ENCODE measurements at places on chromosomes 1 and 21. TPM values are rescaled to one million over a fixed set of nuclear protein-coding genes. Genes with fewer than 3 reads are reported as not detected.

GRCh38 chr1:156833603-156834002, 17.0 kb upstream of the SH2D2A start:
- H3K4me1 ChIP-seq = no peaks in the 10 kb centered on the region
- no peaks in the 10 kb centered on the region for H3K36me3 ChIP-seq
- peaks cover 65% of the 10 kb centered on the region for H3K27me3 ChIP-seq
- H3K4me3 ChIP-seq = no peak overlapping the region

GRCh38 chr1:60598041-60598910, 484.1 kb upstream of the NFIA start:
- H3K4me3 ChIP-seq = no peak overlapping the region
- H3K36me3 ChIP-seq = no peaks in the 10 kb centered on the region
- no peaks in the 10 kb centered on the region for H3K27me3 ChIP-seq
- no peak overlapping the region for H3K27ac ChIP-seq
- DNase-seq = no peak

- no peak for DNase-seq
- H3K4me1 ChIP-seq = peaks cover 54% of the 10 kb centered on the region
- no peaks in the 10 kb centered on the region for H3K27me3 ChIP-seq
- peak overlapping the region; percentile 96 for H3K27ac ChIP-seq
- H3K4me3 ChIP-seq = peak overlapping the region; percentile 87
Measured at GRCh38 chr1:19596065-19596713, 47.9 kb upstream of the NBL1 start.

NENF gene
- total RNA-seq = 108 TPM

DNA sequence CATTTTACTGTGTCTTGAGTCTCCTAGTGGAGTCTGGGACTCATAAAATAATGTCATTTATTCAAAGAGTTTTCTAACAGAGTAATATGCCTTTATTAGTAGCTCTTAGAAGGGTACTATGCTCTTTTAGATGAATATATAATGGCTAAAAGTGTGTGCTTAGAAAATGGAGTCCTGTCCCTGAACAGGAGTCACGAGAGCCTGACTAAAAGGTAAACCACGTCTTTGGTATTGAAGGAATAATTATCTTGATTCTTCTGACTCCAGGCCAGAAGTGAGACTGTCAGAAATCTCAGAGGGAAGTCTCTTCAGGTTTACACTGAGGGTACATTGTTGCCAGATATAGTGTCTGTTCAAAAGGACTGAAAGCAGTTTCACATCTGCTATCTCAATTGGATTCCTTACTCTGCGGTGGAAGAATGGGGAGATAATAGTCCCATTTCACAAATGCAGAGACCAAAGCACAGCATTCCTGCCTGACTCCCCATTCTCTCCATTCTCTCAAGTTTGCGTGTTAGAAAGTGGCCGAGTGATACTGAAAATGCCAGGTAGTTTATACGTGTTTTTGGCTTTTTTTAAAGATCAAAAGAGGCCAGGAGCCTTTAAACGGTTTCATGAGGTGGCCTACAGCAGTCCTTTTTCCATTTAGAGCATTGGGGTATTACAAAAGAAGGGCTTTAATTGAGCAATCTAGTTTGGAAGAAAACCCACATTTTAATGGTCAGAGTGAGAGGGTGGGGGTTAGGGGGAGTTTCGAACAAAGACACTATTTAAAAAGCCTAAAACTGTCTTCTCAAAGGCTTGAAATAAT, 176.6 kb downstream of the VPS13D start:
- H3K27me3 ChIP-seq = no peaks in the 10 kb centered on the region
- H3K36me3 ChIP-seq = peaks cover 52% of the 10 kb centered on the region
- peak overlapping the region; percentile 78 for H3K27ac ChIP-seq
- H3K4me3 ChIP-seq = no peak overlapping the region
- DNase-seq = no peak

DNA sequence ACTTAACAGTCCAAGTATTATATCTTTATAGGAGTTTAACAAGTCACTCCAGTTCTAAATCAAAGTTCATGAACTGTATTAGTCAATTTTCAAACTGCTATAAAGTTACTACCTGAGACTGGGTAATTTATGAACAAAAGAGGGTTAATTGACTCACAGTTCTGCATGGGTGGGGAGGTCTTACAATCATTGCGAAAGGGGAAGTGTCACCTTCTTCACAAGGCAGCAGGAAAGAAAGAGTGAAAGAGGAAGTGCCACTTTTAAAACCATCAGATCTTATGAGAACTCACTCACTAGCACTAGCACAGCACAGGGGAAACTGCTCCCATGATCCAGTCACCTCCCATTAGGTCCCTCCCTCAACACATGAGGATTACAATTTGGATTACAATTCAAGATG, 70.0 kb downstream of the CLCA4 start:
- no peaks in the 10 kb centered on the region for H3K27me3 ChIP-seq
- H3K27ac ChIP-seq = no peak overlapping the region
- H3K4me1 ChIP-seq = no peaks in the 10 kb centered on the region

- H3K36me3 ChIP-seq = no peaks in the 10 kb centered on the region
- H3K4me3 ChIP-seq = no peak overlapping the region
- no peak for DNase-seq
Measured at GRCh38 chr1:198764748-198765147, 125.9 kb downstream of the PTPRC start.

ERICH3 gene
- not detected for total RNA-seq

FMO1 gene
- 0.49 TPM for total RNA-seq

GRCh38 chr1:235047331-235047871, 81.2 kb downstream of the TOMM20 start:
- no peaks in the 10 kb centered on the region for H3K36me3 ChIP-seq
- H3K4me1 ChIP-seq = peaks cover 58% of the 10 kb centered on the region
- H3K27ac ChIP-seq = peak overlapping the region; percentile 91
- peak overlapping the region; percentile 34 for H3K4me3 ChIP-seq

HSD3B1 gene
- total RNA-seq = not detected

DNA sequence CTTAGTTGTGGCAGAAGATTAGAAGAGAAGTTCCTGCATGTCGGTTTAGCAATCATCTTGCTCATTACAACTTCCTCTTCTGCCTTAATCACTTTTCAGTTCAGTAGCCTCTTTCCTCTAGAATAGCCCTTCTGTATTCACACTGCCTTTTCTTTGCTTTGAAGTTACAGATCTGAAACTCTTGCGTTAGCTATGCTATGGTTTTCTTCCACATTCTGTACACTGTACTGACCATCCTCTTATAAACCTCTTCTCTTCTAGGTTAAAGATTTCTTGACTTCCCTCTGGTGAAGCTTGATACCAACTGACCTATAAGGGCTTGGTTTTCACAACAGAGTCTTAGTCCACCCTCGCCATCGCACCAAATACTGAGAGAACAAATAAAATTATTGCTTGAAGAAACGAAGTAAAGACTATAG, 35.0 kb downstream of the C21orf91 start:
- no peak for DNase-seq
- H3K36me3 ChIP-seq = peaks cover 31% of the 10 kb centered on the region
- H3K27ac ChIP-seq = no peak overlapping the region
- no peaks in the 10 kb centered on the region for H3K27me3 ChIP-seq
- no peaks in the 10 kb centered on the region for H3K4me1 ChIP-seq

- DNase-seq = no peak
- H3K36me3 ChIP-seq = peaks cover 15% of the 10 kb centered on the region
- H3K4me3 ChIP-seq = no peak overlapping the region
- no peaks in the 10 kb centered on the region for H3K4me1 ChIP-seq
Measured at GRCh38 chr1:219329578-219329977, 155.9 kb downstream of the LYPLAL1 start.

DNA sequence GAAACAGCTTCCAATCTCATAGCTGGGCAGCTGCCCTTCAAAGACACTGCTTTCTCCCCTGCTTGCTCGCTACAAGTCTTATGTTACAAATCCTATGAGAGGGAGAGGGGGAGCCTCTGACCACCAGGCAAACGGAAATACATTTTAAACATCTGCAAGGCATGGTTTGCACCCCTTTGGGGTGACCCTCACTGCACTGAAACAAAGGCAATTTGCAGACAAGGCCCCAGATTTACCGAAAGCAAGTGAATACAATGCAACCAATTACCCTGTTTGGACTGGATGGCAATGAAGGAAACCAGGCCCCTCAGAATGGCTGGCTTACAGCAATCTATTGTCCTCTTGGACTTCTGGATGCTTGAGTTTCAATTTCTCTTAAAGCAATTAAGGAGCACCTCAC, 11.8 kb upstream of the ATP13A2 start:
- no peak overlapping the region for H3K27ac ChIP-seq
- H3K36me3 ChIP-seq = peaks cover 100% of the 10 kb centered on the region

- H3K27ac ChIP-seq = no peak overlapping the region
Measured at GRCh38 chr1:54816951-54817350, 15.8 kb upstream of the TTC22 start.

GRCh38 chr1:13487143-13487868, 26.5 kb downstream of the LRRC38 start:
- H3K27ac ChIP-seq = peak overlapping the region; percentile 55
- peaks cover 4% of the 10 kb centered on the region for H3K4me1 ChIP-seq
- H3K4me3 ChIP-seq = no peak overlapping the region

GNAT2 gene
- total RNA-seq = not detected

USP24 gene
- 39.5 TPM for total RNA-seq

DNA sequence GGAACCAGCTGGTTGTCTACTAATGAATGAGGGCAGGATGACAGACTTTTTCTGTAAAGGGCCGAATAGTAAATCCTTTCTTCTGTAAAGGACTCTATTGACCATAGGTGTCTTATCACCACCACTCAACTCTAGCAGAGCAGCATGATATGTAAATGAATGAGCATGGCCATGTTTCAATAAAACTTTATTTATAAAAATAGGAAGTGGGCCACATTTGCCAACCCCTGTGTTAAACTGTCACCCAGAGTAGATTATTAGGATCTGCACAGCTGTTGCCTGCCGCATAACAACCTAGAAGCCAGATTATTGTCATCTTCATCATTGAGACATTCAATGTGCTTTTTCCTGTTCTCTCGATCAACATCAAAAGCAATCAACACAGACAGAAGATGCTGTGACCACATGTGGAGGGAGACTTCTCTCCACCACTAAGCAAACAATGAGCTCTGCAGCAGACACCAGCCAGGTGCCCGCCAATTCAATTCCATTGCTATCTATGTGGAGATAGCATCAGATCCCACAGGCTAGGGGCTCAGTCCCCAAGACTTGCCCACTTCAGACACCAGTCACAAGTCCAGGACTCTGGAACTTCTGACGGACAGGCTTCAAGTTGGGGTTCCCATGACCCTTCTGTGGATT, 6.8 kb upstream of the EFHD2 start:
- H3K36me3 ChIP-seq = no peaks in the 10 kb centered on the region
- H3K4me3 ChIP-seq = no peak overlapping the region
- no peak for DNase-seq
- H3K27me3 ChIP-seq = no peaks in the 10 kb centered on the region

GABPB2 gene
- 12.2 TPM for total RNA-seq

TRPM2 gene
- 1.8 TPM for total RNA-seq

DNA sequence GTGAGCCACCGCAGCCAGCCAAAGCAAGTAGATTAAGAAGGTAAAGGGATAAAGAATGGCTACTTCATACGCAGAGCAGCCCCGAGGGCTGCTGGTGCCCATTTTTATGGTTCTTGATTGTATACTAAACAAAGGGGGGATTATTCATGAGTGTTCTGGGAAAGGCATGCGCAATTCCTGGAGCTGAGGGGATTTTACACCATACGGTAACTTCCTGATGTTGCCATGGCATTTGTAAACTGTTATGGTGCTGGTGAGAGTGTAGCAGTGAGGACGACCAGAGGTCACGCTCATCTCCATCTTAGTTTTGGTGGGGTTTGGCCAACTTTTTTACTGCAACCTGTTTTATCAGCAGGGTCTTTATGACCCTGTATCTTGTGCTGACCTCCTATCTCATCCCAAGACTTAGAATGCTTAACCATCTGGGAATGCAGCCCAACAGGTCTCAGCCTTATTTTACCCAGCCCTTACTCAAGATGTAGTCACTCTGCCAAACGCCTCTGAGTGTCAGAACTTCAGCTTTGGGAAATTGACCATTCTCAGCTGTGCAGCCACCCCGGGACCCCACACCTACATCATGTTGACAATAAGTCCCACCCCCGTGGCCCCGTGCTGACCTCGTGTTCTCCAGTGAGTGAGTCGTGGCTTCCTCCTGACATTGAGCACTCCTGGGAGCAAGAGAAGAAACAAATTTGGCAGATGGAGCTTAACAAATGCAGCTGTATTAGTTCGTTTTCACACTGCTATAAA, 149.4 kb upstream of the COL6A1 start:
- no peak overlapping the region for H3K4me3 ChIP-seq
- no peaks in the 10 kb centered on the region for H3K36me3 ChIP-seq
- H3K27ac ChIP-seq = no peak overlapping the region
- DNase-seq = no peak

PLA2G2C gene
- not detected for total RNA-seq

LCE1E gene
- total RNA-seq = not detected

DNA sequence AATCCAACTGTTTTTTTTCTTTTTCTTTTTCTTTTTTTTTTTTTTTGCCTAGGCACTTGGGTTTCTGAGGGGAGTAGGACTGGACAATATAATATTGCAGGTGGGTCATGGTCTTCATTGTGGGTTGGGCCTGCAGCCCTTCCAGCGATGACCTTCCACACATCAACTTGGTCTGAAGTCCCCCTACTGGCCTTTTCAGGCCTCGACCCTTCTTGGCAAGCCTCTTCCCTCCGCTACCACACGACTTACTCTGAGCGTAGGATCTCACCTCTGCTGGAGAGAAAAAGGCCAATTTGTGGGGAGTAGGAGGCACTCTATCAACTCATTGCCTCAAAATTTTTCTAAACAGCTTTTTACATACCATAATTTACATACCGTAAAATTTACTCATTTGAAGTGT, 51.1 kb upstream of the GRIK3 start:
- no peak overlapping the region for H3K4me3 ChIP-seq
- no peaks in the 10 kb centered on the region for H3K4me1 ChIP-seq
- DNase-seq = no peak
- H3K27me3 ChIP-seq = peaks cover 60% of the 10 kb centered on the region
